ENCODE measurements at places on chromosomes 7 and 10. TPM values are rescaled to one million over a fixed set of nuclear protein-coding genes. Genes with fewer than 3 reads are reported as not detected.

DNA sequence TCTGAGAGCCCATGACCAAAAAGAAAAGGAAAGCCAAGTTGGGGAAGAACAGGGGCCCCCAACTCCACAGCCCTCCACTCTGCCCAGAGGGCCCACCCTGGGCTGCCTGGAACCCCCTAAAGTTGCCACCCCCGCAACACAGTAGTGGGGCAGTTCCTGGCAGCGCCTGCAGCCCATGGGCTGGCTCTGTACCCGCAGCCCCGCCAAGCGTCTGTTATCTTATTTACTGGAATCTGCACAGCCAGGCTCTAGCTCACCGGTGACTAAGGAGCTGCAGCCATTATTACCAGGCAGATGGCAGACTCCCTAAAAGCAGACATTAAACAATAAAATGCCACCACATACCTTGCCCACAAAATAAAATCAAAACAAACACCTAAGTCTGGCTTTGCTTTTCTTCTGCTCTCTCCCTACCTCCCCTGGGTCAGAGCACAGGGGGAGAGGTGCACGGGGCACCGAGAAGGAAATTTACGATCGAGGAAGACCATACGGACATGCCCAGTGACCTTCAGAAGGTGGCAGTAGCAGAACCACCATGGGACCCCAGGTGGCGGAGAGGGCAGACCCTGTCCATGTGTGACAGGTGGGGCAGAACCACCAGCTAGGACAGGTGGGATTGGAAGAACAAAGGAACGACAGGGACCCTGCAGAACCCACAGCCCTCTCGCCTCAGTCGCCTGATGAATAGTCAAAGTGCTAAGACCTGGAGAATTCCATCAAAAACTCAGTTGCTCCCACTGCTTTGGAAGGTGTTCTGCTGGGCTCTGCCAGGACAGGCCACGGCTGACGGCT is 66.3 kb downstream of the PRKAG2 start:
- H3K27me3 ChIP-seq: no peaks in the 10 kb centered on the region
- H3K27ac ChIP-seq: no peak overlapping the region
- no peaks in the 10 kb centered on the region for H3K36me3 ChIP-seq
- H3K4me3 ChIP-seq: no peak overlapping the region
- no peak for DNase-seq

UTF1 gene
- total RNA-seq: not detected

OR2A12 gene
- total RNA-seq: 0.06 TPM

- DNase-seq: no peak
- no peaks in the 10 kb centered on the region for H3K36me3 ChIP-seq
- no peak overlapping the region for H3K4me3 ChIP-seq
- no peaks in the 10 kb centered on the region for H3K27me3 ChIP-seq
Observed at GRCh38 chr7:96203786-96204185, 118.1 kb downstream of the SLC25A13 start.

- DNase-seq: no peak
- H3K36me3 ChIP-seq: peaks cover 12% of the 10 kb centered on the region
- peak overlapping the region; percentile 2 for H3K27ac ChIP-seq
- H3K27me3 ChIP-seq: no peaks in the 10 kb centered on the region
Observed at GRCh38 chr10:103765981-103766380, 89.4 kb downstream of the SH3PXD2A start.

ACSM6 gene
- total RNA-seq: not detected

- DNase-seq: no peak
- H3K4me3 ChIP-seq: no peak overlapping the region
- H3K36me3 ChIP-seq: peaks cover 11% of the 10 kb centered on the region
- H3K27me3 ChIP-seq: no peaks in the 10 kb centered on the region
Observed at GRCh38 chr10:112973805-112974204, 23.8 kb downstream of the TCF7L2 start.

CDH23 gene
- total RNA-seq: 29.5 TPM

DNA sequence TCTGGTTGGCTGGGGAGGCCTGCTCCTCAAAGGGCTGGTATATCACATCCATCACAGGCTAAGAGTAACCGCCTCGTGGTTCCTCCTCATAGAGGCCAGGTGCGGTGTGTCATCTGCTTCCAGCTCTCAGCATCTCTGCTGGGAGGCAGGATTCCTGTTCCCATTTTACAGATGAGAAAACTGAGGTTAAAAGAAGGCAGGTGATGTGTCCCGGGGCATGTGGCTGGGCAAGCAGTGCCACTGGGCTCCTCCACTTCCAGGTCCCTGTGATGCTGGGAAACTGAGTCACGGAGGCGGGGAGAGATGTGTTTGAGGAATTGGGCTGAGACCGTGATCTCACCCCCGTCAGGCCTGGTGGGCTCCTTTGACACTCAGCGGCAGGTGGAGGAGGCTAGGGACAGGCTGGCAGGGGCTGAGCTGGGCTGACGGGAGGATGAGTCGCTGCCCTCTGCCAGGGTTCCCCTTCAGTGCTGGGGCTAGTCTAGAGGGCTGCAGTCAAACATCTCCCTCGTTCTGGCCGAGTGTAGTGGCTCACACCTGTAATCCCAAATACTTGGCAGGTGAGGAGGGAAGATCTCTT is 9.4 kb downstream of the ARPC1B start:
- peaks cover 19% of the 10 kb centered on the region for H3K4me1 ChIP-seq
- no peaks in the 10 kb centered on the region for H3K27me3 ChIP-seq
- no peak overlapping the region for H3K27ac ChIP-seq
- DNase-seq: no peak
- no peaks in the 10 kb centered on the region for H3K36me3 ChIP-seq
- no peak overlapping the region for H3K4me3 ChIP-seq

KIF11 gene
- 1.3 TPM for total RNA-seq

DNA sequence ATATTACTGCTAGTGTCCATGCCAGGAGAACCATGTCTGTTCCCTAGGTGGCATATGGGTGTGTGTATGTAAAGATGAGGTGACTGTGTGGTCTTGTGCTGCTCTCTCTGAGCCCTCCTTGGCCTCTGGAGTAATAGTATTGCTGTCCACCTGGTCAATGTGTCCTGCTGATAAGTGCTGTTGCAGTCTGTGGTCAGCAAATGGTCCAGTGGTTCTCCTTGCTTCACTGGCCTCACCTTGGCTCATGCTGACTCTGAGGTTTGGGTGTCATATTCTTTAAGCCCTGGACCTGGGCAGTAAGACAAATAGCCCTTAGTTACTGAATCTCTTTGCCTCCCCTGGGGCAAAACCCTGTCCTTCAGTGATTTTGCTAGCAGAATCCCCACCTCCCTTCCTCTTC is 56.8 kb downstream of the TPST1 start:
- H3K4me1 ChIP-seq: no peaks in the 10 kb centered on the region
- H3K27me3 ChIP-seq: no peaks in the 10 kb centered on the region
- no peak for DNase-seq
- no peak overlapping the region for H3K4me3 ChIP-seq
- no peaks in the 10 kb centered on the region for H3K36me3 ChIP-seq

MYOF gene
- 111 TPM for total RNA-seq

DNA sequence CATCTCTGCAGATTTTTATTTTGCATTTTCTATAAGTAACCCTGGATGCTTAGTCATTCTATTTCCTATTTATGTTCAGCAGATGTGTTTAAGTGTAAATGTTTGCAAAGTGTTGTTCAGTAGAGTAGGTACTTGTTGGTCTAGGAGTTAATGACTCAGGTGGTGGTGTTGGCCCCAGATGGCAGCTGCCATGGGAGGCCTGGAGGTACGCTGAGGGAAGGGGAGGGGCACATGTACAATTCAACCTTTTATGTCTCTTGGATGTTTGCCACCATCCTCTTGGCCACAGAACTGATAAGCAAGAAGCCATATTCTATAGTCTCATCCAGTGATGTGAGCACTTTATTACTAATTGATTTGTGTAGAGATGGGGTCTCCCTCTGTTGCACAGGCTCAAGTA is 68.1 kb upstream of the SLC39A12 start:
- DNase-seq: no peak
- no peaks in the 10 kb centered on the region for H3K36me3 ChIP-seq
- no peaks in the 10 kb centered on the region for H3K4me1 ChIP-seq
- H3K4me3 ChIP-seq: no peak overlapping the region

DNA sequence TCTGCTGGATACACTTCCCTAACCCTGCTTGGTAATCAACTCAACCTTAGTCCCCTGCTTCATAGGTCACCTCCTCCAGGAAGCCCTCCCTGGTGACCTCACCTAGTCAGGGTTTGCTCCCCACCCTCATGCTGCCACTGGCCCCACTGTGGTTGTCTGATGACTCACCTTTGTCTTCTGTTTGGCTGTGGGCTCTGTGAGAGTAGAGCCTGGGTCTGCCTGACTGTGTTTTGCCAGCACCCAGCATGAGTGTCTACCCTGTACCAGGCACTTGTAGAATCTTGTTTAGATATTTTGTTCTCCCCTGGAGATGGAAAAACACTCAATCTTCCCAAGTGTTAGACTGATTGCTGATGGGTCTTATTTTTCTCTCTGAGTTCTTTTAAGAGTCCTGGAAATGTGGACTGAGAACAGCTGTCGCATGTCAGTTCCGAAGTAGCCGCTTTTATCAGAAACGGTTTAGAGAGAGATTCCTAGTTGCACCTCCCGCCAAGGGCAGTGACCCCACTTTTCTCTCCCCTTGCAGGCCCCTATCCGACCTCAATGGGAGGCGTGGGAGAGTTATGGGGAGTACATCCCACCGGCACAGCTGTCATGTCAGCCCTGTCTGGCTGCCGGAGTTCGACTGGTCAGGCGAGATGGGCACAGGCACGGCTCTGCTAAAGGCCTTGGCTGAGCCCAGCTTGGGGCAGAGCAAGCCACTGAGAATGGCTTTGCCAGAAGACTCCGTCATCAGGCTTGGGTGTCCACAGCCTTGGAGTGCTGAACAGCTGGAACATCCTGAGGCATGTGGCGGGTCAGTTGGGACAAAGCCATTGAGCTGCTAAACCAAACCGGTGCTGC is 134.3 kb downstream of the GRK5 start:
- H3K4me1 ChIP-seq: peaks cover 1% of the 10 kb centered on the region
- peak overlapping the region; percentile 39 for H3K27ac ChIP-seq
- H3K4me3 ChIP-seq: no peak overlapping the region
- H3K36me3 ChIP-seq: no peaks in the 10 kb centered on the region
- H3K27me3 ChIP-seq: no peaks in the 10 kb centered on the region

DNA sequence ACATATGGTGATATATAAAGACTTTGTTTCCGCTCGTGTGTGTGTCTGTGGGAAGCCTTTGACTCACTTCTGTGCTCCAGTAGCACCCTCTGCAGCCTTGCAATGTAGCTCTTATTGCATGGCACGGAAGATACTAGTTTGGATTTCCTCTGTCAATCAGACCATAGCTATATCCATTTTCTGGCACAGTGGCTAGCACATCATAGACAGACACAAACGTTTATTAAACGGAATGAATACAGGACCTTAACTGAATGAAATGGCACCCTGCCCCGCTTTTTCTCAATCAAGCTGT is 124.0 kb upstream of the PTPN20 start:
- peaks cover 3% of the 10 kb centered on the region for H3K4me1 ChIP-seq
- peaks cover 1% of the 10 kb centered on the region for H3K36me3 ChIP-seq
- DNase-seq: peak; percentile 38
- H3K4me3 ChIP-seq: peak overlapping the region; percentile 18
- H3K27me3 ChIP-seq: no peaks in the 10 kb centered on the region

IFIT5 gene
- total RNA-seq: 17.7 TPM

DNA sequence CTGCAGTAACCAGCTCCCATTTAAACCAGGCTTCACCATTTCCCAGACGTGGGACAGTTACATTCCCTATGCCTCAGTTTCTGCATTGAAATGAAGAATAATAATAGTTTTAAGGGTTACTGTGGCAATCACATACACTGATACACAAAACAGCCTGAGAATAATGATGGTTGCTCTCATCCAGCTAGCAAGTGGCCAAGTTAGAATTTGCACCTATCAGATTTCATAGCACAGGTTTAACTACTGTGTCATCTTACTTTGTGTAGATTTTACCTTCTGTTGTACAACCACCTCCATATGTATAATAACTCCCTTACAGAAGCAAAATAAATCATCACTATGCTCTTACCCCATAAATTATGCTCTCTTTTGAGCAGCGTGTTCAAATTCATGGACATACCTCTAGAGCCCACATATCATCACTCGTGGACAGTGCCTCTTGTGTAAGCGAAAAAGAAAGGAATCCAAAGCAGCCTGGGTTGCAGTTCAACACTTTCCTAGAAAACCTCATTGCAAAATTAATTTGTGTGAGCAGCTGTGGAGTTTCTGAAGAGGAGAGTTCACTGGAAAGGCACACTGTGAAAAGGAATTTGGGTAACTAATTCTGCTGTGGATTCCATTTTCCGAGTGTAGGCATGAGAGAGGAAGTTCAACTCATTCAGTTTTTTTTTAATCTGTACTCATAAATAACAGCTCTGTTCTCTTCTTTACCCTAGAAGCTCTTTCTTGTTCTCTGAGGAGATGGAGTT is 492.5 kb downstream of the ARL4A start:
- no peak for DNase-seq
- H3K27ac ChIP-seq: no peak overlapping the region
- no peaks in the 10 kb centered on the region for H3K36me3 ChIP-seq
- no peaks in the 10 kb centered on the region for H3K27me3 ChIP-seq
- H3K4me3 ChIP-seq: no peak overlapping the region

GRCh38 chr10:200405-200804 is 65.2 kb downstream of the ZMYND11 start:
- no peaks in the 10 kb centered on the region for H3K27me3 ChIP-seq
- H3K36me3 ChIP-seq: no peaks in the 10 kb centered on the region
- no peak for DNase-seq
- no peaks in the 10 kb centered on the region for H3K4me1 ChIP-seq

DNA sequence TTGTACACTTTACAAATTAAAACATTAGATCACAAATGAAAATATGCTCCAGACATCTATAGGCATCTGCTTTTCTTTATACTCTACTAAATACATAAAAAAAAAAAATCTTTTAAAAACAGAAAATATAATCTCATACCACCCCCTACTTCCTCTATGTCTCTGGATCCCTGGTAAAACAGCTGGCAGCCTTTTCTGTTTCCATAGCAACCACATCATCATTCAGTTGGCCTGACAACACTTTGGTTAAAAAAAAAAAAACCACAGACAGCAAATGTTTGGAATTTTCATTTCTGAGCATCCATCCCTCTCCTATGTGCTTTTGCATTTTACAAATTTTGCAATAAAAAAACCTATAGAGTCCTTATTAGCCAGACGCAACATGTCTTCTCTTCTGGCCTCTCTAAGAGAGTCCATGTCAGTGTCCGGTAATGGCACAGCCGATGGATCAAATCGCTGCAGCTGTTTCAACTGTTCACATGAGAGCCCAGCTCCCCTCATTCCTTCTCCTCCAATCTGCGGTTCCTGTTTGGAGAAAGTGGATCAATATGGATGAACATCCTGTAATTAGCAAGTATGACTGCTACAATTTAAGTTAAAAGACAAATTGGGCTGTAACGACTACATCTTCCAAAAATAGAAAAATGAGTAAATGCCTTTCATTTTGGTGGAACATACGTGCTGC is 105.6 kb downstream of the NSUN6 start:
- H3K27me3 ChIP-seq: no peaks in the 10 kb centered on the region
- peak; percentile 58 for DNase-seq
- no peaks in the 10 kb centered on the region for H3K4me1 ChIP-seq
- H3K4me3 ChIP-seq: no peak overlapping the region
- H3K36me3 ChIP-seq: peaks cover 6% of the 10 kb centered on the region
- no peak overlapping the region for H3K27ac ChIP-seq

GRCh38 chr7:45187946-45188411 is 30.4 kb downstream of the RAMP3 start:
- H3K27ac ChIP-seq: no peak overlapping the region
- DNase-seq: no peak
- no peaks in the 10 kb centered on the region for H3K27me3 ChIP-seq

GRCh38 chr10:124001391-124002148 is 91.8 kb downstream of the CHST15 start:
- H3K27ac ChIP-seq: no peak overlapping the region
- H3K36me3 ChIP-seq: peaks cover 5% of the 10 kb centered on the region
- no peaks in the 10 kb centered on the region for H3K27me3 ChIP-seq
- no peaks in the 10 kb centered on the region for H3K4me1 ChIP-seq
- H3K4me3 ChIP-seq: no peak overlapping the region
- no peak for DNase-seq

TMEM213 gene
- 2.0 TPM for total RNA-seq

Measured in lung (tissue), 17 donors.